ENCODE measurements at places on chromosomes 6 and 20.

- no peak for DNase-seq
Measured at GRCh38 chr20:62141043-62141396, 2.2 kb downstream of the PSMA7 start.

GRCh38 chr20:34085544-34086040 lies 26.5 kb downstream of the EIF2S2 start:
- no peak for DNase-seq

DNA sequence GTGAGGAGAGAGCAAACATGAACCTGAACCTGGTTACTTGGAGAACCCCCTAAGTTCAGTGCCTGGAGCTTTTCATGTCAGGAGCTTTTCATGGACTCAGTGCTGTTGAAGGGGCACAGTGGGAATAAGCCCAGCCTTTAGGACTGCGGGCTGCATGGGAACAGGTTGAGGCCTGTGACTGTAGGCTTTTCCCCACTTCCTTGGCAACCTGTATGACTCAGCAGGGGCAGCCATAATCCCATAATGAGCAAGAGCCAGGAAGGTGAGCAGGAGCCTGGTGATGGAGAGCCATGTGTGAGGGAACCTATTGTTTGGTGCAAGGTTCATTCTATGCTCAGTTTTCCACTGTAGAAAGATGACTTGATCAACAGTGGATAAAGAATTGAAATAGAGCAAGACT lies 23.4 kb downstream of the MEP1A start:
- DNase-seq = no peak

DNA sequence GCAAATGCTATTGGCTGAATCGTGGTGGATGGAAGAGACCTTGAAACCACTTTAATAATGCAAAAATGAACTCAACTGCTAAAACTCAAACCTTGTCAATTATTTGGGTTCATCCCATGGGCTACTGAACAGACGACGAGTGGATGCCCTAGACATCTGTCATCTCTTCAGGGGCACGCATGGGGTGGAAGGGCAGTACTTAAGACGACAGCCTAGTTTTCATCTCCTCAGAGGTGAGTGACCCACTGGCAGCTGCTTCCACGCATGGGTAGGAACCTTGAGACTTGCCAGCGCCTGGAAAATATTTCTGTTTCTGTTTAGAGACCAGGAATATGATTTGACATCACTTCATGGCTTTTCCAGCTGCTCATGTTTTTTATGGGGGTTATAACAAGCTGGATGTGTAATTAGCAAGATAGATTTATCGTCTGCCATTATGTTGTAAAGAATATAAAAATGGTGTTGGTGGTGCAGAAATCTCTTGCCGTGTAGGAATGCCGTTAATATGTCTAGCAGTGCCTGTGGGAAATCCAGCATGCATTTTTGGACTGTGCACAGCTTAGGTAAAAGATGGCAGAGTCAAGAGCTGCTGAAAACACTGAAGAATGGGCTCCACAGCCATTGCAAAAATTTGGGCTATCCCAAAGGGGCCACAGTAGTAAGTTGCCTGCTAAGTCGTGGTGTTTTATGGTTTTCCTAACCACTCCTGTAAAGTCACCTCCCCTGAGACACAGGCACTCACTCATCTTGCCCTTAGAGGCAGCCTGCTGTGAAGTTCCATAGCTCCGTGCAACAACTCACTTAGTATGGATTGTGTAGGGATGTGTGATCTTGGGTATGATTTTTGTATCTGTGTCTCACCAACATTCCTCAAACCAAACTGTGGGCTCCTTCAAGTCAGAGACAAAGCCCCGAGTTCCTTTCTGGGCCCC lies 203.3 kb downstream of the EYA2 start:
- no peak for DNase-seq

DNA sequence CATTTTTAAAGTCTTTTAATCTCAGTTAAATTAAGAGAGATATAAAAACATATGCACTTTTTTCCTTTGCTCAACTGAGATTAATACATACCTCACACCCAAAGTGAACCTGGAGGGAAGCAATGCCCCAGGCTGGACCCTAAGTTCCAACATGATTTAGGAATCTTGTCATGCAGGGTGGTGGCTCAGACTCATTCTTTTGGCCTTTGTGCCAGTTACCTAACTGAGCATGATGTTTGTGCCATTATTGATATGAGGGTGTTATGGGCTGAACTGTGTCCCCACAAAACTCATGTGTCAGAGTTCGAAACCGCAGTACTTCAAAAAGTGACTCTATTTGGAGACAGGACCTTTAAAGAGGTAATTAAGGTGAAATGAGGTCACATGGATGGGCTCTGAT lies 188.0 kb downstream of the ARHGAP18 start:
- DNase-seq = no peak

DNA sequence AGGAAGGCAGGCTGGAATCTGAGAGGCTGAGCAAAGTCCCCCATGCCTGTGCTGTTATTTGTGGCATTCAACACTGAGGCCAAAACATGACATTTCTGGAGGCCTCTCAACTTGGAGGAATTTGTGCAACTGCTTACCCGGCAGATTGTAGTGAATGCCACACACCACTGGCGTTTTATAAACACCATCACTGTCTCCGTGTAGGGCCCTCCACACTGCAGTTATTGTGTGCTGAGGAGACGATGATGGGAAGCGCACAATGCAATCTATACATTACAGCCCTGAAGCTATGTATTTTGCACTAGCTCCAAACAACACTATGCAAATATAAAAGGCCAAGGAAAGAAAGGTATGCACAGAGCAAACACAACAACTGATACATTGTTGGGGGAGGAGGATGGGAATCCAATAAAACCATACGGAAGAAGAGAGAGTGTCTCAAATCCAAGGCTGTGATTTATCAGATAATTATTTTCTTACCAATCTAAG lies 106.5 kb downstream of the SMLR1 start:
- DNase-seq = no peak

DNA sequence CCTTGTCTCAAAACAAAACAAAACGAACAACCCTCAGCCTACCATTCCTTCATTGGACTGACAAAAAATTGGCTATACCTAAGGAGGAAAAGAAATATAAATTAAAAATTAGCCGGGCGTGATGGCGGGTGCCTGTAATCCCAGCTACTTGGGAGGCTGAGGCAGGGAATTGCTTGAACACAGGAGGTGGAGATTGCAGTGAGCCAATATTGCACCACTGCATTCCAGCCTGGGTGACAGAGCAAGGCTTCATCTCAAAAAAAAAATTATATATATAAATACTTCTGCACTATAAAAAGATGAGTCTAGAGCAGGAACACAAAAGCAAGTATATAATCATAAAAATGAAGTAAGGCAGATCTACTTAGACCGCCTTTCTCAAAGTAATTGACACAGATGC lies 109.8 kb downstream of the CRYBG1 start:
- DNase-seq = no peak

GRCh38 chr6:105452376-105452775 lies 49.5 kb upstream of the PREP start:
- DNase-seq = no peak

DNA sequence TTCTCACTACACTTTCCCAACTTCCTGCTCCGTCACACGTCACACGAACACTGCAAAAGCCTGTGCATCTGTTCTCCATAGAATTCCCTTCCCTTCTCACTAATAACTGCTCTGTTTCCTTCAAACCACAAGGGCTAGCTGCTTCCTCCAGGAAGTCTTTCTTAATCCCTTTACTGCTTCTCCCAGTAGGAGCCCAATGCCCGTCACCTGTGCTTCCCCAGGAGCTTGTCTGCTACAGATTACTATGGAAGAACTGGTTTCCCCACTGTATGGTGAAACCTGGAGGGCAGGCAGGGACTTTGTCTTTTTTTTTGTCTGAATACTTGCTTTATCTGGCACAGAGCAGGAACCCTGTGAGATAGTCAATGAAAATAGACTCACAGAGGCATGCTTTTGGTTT lies 444.7 kb upstream of the MAP3K7 start:
- no peak for DNase-seq

GRCh38 chr6:5869676-5870075 lies 137.0 kb downstream of the NRN1 start:
- DNase-seq = no peak

- no peak for DNase-seq
Measured at GRCh38 chr20:41650231-41650948, 32.2 kb upstream of the CHD6 start.

- DNase-seq = no peak
Measured at GRCh38 chr6:42493914-42494539, 42.3 kb upstream of the TRERF1 start.

GRCh38 chr6:64591676-64592036 lies 956.1 kb downstream of the PHF3 start:
- no peak for DNase-seq

- DNase-seq = no peak
Measured at GRCh38 chr6:138797806-138798446, 2.0 kb downstream of the ECT2L start.

GRCh38 chr6:3813150-3813780 lies 35.9 kb upstream of the FAM50B start:
- no peak for DNase-seq

GRCh38 chr6:48388044-48388443 lies 277.0 kb upstream of the PTCHD4 start:
- DNase-seq = no peak
